D341Med (cell line): ENCODE measurements at places on chromosomes 6 and 20.

DNA sequence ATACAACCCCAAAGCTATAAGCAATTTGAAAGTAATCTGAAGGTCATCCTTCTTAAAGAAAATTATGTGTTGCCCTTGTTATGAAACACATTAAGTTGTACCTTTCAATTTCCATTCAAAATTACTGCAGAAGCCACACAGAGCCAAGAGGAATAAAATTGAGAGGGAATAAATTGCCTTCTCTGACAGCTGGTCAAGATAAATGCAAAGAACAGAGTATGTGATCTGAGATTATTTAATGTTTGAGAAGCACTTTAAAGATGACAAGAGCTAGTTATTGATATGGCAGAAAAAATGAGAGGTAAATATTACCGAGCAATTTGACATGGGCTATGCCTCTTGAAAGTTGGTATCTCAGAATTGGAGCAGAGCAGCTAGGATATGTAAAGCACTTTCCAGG lies 61.6 kb downstream of the TRDN start:
- no peak for DNase-seq

DNA sequence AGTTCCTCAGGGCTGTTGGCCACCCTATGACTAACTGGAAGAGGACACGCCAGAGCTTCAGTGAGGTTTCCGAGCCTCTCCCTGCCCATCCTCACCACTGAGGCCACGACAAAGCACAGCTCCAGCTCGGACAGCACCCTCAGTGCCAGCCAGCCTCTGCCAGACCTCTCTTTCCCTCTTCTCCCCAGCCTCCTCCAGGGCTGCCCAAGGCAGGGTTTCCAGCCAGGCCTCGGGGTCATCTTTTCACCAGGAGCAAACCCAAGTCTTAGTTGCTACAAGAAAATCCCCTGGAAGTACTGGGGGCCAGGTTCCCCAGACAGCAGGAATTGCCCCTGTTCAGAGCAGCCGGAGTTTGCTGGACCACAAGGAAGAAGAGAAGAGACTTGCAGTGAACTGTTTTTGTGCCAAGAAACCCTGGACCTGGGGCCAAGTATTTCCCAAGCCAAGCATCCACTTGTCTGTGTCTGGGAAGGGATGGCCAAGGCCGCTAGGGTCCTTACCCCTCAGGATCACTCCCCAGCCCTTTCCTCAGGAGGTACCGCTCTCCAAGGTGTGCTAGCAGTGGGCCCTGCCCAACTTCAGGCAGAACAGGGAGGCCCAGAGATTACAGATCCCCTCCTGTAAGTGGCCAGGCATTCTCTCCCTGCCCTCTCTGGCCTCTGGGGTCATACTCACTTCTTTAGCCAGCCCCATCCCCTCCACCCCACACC lies 41.6 kb downstream of the PLAGL2 start:
- no peak for DNase-seq

- DNase-seq: no peak
Measured at GRCh38 chr20:8432435-8433148, 300.5 kb downstream of the PLCB1 start.

- no peak for DNase-seq
Measured at GRCh38 chr6:3297909-3298308, 39.2 kb downstream of the PSMG4 start.

- DNase-seq: no peak
Measured at GRCh38 chr6:145453376-145453775, 281.9 kb downstream of the EPM2A start.

GRCh38 chr6:34791701-34792604 lies at the start of gene BLTP3A:
TSS of gene BLTP3A (plus strand) at chr6:34792083. CDS start at chr6:34792251, 168 bp downstream.
- DNase-seq: peak; percentile 97

GRCh38 chr20:33656783-33657703 lies 5.1 kb upstream of the C20orf144 start:
- DNase-seq: peak; percentile 24

DNA sequence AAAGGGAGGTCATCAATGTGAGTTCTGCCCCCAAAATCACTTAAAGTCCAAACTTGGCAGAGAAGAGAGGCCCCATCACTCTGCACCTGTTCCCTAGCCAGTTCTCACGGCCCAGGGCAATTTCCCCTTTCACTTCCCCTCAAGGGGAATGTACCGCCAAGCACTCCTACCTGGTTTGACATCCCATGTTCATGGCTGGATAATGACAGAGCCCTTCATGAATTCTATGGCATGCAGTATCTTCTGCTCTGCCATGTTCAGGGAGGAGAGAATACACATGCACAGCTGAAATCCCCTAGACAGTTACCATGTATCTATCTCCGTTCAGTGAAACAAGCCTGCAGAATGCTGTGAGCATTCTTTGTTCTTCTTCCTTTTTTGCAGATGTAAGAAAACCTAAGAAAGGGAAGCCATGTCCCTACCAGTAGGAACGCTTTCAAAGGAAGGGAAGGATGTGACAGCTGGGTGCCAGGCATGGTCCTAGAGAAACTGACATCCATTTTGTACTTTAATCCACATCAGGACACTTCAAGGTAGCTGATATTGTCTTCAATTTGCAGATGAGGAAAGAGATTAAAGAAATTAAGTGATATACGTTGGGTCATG lies 79.8 kb upstream of the ARID1B start:
- no peak for DNase-seq

- no peak for DNase-seq
Measured at GRCh38 chr6:166465003-166465399, 82.3 kb upstream of the MPC1 start.

- DNase-seq: no peak
Measured at GRCh38 chr6:38034274-38034914, 214.9 kb downstream of the ZFAND3 start.

DNA sequence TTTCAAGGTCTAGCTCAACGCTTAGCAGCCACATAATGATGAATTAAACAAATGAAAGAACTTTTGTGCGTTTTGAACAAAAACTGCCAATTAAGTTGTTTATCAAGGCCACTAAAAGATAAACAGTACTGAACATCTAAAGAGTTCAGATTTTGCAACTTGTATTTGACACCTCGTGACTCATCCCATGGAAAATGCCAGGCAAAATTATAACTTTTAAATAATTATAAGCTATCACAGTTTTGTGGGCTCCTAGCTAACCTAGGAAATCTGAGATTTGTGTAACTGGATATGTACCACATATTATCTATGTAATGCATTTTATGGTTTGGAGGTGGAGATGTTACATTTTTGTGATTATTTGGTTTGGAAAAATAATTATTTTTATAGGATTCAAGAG lies 9.6 kb upstream of the BAG2 start:
- no peak for DNase-seq

GRCh38 chr6:153130515-153131036 lies 506 bp downstream of the RGS17 start:
- peak; percentile 64 for DNase-seq

DNA sequence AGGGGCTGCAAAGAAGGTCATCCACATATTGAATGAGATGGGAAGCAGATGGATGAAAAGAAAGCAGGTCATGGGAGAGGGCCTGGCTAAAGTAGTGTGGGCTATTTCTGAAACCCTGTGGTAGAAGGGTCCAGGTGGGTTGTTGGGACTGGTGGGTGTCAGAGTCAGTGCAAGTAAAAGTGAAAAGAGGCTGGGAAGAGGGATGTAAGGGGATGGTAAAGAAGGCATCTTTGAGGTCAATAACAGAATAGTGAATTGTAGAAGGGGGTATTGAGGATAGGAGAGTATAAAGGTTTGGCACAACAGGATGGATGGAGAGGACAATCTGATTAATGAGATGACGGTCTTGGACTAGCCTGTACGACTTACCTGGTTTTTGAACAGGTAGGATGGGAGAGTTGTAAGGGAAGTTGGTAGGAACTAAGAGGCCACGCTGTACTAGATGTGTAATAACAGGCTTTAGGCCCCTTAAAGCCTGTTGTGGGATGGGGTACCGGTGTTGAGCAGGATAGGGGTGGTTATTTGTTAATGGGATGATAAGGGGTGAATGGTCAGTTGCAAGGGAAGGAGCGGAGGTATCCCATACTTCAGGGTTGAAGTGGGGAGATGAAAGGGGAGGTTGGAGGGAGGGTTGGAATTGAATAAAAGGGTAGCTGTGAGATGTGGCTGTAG lies 748.9 kb upstream of the ADGRB3 start:
- DNase-seq: no peak

- no peak for DNase-seq
Measured at GRCh38 chr20:51143652-51144051, 120.7 kb upstream of the KCNG1 start.

GRCh38 chr6:141252828-141253608 lies 879.7 kb upstream of the GJE1 start:
- DNase-seq: no peak

DNA sequence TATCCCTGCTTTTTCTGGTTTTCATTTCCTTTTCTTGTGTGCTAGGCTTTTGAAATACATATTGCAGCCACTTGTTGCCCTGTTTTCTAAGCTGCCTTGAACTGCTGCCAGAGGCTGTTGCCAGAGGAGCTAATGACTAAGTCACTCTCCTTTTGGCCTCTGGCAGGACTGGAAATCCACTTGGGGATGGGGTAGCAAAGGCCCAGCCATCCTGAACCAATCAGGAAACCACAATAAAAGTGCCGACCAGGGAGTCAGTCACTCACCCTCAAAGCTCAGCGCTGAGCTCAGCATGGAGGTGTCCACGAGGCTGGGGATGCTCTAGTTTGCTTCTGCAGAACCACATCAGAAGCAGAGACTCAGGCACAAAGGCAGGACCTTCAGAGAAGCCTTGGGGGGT lies 813.0 kb downstream of the DHX35 start:
- DNase-seq: no peak

DNA sequence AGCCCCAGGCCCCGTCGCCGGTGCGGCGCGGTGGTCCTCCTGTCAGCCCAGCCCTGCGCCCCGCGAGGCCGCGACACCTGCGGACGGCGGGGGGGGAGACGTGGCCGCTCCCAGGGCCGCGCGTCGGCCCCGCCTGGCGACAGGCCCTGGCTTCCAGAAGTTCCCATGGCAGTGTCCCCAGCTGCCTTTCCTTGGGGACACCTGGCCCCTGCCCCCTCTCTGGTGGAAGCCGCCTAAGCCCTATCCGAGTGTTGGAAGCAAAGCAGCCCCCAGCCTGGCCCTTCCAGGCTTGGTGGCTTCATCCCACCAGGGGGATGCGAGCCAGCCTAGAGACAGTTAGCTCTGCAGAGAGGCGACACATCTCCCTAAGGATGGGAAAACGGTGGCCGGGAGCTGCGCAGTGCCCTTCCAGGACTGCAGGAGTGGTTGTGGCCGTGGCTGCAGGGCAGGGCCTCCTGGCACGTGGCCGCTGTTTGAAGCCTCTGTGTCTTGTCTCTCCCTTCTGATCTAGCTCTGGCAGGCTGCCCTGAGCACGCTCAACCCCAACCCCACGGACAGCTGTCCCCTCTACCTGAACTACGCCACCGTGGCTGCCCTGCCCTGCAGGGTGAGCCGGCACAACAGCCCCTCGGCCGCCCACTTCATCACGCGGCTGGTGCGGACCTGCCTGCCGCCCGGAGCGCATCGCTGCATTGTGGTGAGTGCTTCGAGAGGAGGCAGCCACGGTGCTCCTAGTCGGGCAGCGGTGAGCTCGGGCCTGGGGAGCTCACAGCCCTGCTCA lies 816 bp downstream of the NPEPL1 start:
- DNase-seq: no peak

DNA sequence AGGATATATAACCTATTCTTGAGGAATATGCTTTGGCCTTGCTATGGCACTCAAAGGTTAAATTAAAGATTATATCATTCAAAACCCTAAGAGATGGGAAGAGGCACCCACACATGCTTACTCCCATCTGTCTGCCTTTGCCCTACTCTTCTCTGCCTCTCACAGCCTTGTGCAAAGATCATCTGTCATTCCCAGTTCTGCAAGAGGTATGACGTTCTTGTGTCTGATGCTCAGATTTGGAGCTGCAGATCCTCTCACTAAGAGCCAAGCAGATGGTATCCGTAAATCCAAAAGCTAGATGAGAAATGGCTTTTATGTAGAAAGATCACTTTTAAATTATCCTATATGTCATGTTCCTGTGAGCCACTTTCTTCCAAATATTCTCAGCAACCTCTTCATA lies 112.0 kb downstream of the GPR63 start:
- DNase-seq: no peak

DNA sequence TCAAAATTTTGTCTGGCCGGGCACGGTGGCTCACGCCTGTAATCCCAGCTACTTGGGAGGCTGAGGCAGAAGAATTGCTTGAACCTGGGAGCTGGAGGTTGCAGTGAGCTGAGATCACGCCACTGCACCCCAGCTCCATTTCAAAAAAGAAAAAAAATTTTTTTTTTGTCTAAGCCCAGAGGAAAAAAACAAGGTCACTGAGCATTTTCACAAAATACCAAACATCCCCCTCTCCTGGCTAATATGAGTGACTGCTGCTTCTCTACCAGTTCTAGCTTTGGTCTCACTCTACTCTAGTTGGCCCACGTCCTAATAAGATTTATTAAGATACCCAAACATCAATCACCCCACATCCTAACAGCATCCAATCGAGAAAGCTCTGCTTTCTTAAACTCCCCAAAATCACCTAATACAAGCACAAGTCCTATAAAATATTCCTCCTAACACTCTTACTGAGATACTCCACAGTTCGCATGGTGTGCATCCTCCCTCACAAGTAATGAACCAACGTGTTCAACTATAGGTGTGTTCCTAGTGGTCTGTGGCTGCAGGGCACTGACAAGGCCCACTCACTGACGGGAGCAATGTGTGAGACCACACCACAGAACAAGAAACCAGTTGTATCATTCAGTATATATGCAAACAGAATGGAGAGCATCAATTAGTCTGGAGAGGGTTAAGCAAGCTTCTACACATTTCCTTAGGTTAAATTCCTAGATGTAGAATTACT lies 64.2 kb downstream of the FKBP5 start:
- no peak for DNase-seq

- DNase-seq: no peak
Measured at GRCh38 chr20:59645271-59645670, 40.9 kb downstream of the PHACTR3 start.

DNA sequence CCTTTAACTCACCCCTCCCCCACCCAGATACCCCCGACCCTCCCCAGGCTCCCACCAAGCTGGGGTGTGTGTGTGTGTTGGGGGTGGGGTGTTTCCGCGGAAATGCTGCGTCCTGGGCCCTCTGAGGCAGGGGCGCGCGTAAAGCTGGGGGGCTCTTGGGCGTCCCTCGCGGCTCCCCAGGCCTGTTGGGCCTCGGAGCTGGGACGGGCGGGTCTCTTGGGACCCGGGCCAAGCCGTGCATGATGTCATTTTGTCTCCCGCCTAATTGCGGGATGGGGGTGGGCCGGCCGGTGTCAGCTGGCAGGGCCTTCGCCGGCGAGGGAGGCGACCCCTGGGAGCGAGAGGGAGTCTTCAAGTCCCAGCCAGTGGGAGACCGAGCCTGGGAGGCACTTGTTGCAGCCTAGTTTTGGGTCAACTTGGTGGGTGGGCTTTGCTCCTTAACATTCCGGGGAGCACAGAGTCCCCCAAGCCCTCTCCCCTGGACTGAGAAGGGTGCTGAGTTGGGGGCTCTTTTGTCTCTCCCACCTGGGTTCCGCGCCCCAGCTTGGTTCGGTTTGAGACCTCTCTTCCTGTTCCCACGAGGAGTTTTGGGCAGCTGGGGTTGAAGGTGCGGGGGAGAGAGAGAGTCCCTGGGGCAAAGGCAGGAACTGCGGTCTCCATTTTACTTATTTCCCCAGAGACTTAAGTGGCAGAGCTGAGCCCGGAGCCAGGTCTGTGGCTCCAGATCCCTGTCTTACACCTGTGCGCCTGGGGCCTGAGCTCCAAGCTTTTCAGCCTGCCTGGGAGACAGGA lies 623 bp downstream of the MYBL2 start:
- peak; percentile 83 for DNase-seq
